ENCODE measurements at places on chromosomes 5 and 9. TPM values are rescaled to one million over a fixed set of nuclear protein-coding genes. Genes with fewer than 3 reads are reported as not detected.

Gene DCP2
- total RNA-seq: 15.3 TPM

Gene FBXO4
- 3.6 TPM for total RNA-seq

Gene SLC25A2
- not detected for total RNA-seq

- peaks cover 27% of the 10 kb centered on the region for H3K4me1 ChIP-seq
- DNase-seq: peak; percentile 62
- H3K36me3 ChIP-seq: no peaks in the 10 kb centered on the region
Observed at GRCh38 chr5:114055318-114056184, 306.3 kb upstream of the KCNN2 start.

Gene PDE6A
- total RNA-seq: not detected

GRCh38 chr5:113969901-113970300 lies 392.0 kb upstream of the KCNN2 start:
- H3K4me1 ChIP-seq: no peaks in the 10 kb centered on the region
- no peak overlapping the region for H3K27ac ChIP-seq
- no peaks in the 10 kb centered on the region for H3K27me3 ChIP-seq
- DNase-seq: no peak

GRCh38 chr9:123863164-123863855 lies 66.6 kb downstream of the DENND1A start:
- peaks cover 33% of the 10 kb centered on the region for H3K4me1 ChIP-seq
- no peak overlapping the region for H3K4me3 ChIP-seq
- DNase-seq: no peak
- no peak overlapping the region for H3K27ac ChIP-seq
- H3K27me3 ChIP-seq: no peaks in the 10 kb centered on the region

DNA sequence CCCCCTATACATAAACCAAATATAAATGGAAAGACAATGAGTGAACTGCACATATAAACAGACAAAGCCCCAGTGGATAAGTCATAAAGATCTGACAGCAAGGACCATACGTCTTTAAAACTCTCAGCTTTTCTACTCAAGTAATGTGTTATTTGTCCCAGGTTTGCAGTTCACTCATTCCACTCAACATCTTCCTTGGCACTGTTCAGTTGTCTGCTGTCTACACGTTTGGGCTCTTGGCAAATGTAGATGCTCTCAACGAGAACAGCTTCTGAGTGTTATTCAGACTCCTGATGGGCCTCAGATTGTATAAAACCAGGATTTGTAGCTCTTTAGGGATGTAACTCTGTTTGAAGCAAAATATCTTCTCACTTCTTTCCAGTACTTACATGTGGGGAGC lies 198.2 kb upstream of the SEMA6A start:
- H3K4me3 ChIP-seq: no peak overlapping the region
- no peaks in the 10 kb centered on the region for H3K27me3 ChIP-seq
- H3K4me1 ChIP-seq: peaks cover 21% of the 10 kb centered on the region
- no peak overlapping the region for H3K27ac ChIP-seq
- no peak for DNase-seq

DNA sequence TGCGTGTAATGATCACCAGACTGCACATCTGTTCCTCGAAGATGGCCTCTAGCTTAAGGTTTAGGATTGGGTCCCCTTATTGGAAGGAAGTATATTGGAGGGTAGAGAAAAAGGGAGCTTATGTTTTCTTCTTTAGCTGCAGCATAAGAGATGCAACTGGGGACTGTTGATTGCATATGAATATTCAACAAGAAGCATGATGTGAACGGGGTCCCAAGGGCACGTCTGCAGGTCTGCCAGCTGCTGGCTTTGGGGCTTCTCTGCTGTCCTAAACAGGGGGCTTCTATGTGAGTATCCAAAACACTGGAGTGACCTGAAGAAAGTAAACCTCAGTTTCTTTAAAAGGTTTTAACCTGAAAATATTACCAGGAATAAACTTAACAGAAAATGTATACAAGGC lies 3.6 kb upstream of the BNIP1 start:
- H3K36me3 ChIP-seq: peaks cover 31% of the 10 kb centered on the region
- no peak for DNase-seq
- H3K4me1 ChIP-seq: no peaks in the 10 kb centered on the region
- H3K27me3 ChIP-seq: no peaks in the 10 kb centered on the region
- no peak overlapping the region for H3K4me3 ChIP-seq
- no peak overlapping the region for H3K27ac ChIP-seq

DNA sequence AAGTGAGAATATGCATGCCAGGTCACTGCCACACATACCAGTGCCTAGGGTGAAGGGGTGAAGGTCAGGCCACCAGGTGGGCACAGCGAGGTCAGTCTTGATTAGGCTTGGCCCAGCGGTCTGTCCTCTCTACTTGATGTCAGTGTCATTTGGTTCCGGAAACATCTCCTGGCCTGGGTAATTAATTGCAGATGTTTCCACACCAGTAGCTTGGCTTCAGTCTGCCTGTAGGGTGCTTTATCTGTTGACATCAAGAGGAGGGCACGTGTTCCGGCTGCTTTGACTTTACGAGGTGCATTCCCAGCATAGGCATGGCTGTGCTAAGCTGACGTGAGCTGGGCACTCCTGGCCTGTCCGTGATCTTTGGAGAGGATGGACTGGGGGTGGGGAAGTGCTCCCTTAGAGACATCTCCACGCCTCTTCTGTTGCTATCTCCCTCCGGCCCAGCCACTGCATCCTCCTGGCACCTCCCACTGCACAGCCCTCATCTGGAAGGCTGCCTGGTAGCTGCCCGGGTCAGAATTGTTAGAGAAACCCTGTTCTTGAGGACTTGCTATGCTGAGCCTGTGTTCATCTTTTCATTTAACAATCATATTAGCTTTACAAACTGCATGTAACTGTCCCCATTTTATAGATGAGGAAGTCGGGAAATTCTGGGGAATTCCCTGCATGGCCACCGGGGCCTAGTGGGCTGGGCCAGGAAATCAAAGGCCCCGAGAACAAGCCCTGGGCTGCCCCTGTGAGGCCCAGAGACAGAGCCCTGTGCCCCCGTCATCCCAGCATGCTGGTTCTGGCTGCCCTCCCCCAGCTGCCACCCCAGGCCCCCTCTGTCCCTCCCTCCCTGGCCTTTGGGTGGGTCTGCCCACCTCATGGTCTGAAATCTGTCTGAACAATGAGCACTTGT lies 29.1 kb downstream of the JADE2 start:
- H3K4me1 ChIP-seq: peaks cover 74% of the 10 kb centered on the region
- H3K36me3 ChIP-seq: no peaks in the 10 kb centered on the region
- peak overlapping the region; percentile 83 for H3K27ac ChIP-seq
- DNase-seq: peak; percentile 75
- no peak overlapping the region for H3K4me3 ChIP-seq
- no peaks in the 10 kb centered on the region for H3K27me3 ChIP-seq

Gene PRRX2
- 0.38 TPM for total RNA-seq

Gene PTPN3
- 51.5 TPM for total RNA-seq

DNA sequence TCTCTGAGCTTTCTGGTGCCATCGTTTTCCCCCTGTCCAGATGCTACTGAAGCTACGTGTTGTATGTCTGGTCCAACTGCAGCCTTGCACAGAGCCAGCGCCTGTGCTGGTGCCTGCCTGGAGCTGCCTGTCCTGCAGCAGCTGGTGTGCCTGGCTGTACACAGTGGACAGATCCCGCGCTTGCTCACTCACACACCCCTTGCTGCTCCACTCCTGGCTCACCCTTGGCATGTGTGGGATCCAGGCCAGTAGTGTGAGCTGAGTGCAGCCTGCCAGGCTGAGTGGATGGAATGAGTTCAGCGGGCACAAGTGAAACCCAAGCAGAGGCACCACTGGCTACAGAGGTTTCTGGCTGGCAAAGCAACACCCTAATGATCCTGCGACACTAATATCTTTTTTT lies 40.4 kb downstream of the FER start:
- H3K4me1 ChIP-seq: peaks cover 4% of the 10 kb centered on the region
- H3K27me3 ChIP-seq: no peaks in the 10 kb centered on the region
- H3K27ac ChIP-seq: no peak overlapping the region
- DNase-seq: peak; percentile 65
- H3K4me3 ChIP-seq: no peak overlapping the region

- no peak overlapping the region for H3K4me3 ChIP-seq
- DNase-seq: peak; percentile 54
- no peaks in the 10 kb centered on the region for H3K27me3 ChIP-seq
- peaks cover 99% of the 10 kb centered on the region for H3K4me1 ChIP-seq
- peak overlapping the region; percentile 91 for H3K27ac ChIP-seq
Observed at GRCh38 chr5:142780871-142781270, 10.7 kb downstream of the ARHGAP26 start.

DNA sequence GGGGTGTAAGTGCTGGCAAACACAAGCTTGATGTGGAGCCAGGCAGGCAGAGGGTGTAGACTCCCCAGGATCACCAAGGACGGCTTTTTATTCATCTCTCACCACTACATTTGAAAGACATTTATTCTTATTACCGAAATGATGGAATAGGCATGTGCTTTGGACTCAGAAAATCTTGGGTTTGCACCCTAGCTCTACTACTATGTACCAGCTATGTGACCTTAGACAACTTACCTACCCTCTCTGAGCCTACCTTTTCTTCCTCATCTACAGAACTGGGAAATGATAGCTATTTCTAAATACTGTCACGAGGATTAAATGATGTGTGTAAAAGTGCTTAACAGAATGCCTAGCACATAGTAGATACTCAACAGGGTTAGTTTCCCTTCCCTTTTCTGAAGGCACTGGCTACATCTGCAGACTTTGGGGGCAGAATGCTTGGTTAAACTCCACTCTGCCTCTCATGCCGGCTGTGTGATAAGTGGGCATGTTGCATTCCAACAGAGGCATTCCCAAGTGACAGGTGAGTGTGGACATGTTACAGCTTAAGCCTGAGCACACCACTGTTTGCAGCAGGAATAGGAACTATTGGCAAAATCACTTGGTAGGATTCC lies 94.8 kb downstream of the SLC1A3 start:
- DNase-seq: peak; percentile 50
- H3K4me3 ChIP-seq: no peak overlapping the region
- peaks cover 25% of the 10 kb centered on the region for H3K4me1 ChIP-seq
- no peaks in the 10 kb centered on the region for H3K27me3 ChIP-seq

DNA sequence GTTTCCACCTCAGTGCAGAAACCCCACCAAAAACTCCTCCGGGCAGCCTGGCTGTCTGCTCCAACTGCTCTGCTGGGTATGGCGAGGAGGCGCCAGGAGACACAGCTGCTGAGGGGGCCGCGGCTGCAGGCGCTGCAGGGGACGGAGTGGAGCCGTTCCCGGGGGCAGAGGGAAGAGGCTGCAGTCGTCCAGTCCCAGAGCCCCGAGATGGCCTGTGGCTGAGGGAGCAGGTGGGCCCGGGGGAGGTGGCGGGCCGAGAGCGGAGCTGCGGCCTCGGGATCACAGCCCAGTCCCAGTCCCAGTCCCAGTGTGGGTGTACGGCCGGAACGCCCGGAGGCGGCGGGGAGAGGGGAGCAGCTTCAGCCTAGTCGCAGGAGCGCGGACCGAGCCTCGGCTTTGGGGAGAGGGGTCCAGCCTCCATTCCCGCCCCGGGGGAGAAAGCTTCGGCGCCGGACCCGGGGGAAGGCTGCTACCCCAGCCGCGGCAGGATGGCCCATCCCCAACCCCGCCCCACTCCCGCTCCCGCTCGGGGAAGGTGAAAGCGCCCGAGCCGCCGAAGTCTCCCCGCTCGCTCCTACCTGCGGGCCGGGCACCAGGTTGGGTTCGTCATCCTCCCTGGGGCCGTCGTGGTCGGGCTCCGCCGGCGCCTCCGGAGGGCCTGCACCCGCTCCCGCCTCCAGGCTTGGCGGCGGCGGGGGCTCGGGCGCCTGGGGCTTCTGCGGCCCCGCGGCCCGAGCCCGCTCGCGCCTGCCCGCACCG lies 513 bp downstream of the FAM193B start:
- peak overlapping the region; percentile 87 for H3K27ac ChIP-seq
- peak; percentile 42 for DNase-seq
- peaks cover 32% of the 10 kb centered on the region for H3K4me1 ChIP-seq

- H3K27me3 ChIP-seq: no peaks in the 10 kb centered on the region
- H3K4me1 ChIP-seq: no peaks in the 10 kb centered on the region
- DNase-seq: no peak
- H3K4me3 ChIP-seq: no peak overlapping the region
Observed at GRCh38 chr9:79382044-79382443, 189.7 kb upstream of the TLE4 start.

Gene POC5
- total RNA-seq: 4.5 TPM

DNA sequence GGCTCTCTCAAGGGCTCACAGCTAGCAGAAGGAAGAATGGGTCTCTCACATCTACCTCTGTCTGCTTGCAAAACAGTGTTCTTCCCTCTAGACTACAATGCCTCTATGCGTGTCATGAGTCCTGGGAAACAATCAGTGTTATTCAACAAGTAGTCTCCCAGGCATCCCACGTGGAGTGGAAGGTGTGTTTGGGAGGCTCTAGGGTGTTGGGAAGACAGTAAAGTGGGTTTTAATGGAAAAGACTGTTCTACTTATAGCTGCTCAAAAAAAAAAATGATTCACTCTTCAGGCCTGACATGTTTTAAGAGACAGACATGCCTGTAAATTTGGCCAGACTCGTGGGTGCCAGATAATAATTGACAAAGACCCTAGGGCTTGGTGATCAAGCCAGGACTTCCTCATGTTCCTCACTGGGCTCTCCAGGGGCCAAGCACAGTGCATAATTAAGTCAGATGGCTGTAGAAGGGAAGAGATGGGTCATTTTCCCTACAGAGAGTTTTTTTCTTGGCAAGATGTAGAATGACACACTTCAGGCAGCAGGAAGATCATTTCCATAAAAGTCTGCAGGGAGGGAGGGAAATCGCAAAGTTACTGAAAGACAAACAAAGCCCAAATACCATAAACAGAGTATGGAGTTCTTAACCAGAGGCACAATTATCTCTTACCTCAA lies 246.4 kb downstream of the ACTL7B start:
- no peak overlapping the region for H3K4me3 ChIP-seq
- no peak overlapping the region for H3K27ac ChIP-seq
- no peaks in the 10 kb centered on the region for H3K27me3 ChIP-seq
- no peak for DNase-seq
- no peaks in the 10 kb centered on the region for H3K36me3 ChIP-seq
- no peaks in the 10 kb centered on the region for H3K4me1 ChIP-seq

Gene TEX10
- total RNA-seq: 7.2 TPM

Gene CFAP90
- total RNA-seq: not detected

DNA sequence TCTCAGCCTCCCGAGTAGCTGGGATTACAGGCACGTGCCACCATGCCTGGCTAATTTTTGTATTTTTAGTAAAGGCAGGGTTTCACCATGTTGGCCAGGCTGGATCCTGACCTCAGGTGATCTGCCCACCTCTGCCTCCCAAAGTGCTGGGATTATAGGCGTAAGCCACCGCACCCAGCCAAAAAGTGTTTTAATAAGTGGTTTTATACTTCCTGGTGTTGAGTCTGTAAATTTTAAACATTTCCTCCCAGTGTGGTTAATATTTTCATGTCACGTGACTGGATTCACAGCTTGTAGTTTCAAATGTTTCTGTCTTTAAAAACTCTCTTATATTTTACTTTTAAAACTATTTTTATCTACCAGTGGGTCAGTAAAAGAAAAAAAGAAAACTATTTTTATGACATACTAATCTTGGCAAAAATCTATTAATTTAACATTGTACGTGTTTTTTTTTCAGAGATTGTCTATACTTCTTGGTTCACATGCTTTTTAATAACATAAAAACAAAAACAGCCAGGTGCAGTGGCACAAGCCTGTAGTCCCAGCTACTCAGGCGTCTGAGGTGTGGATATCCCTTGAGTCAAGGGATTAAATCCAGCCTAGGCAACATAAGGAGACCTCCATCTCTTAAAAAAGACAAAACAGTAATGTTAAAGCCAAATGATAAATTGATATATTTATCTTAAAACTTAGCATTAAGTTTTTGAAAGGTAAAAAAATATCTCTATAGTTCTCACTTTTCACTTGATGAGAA lies 117.1 kb downstream of the DMXL1 start:
- DNase-seq: no peak
- no peak overlapping the region for H3K4me3 ChIP-seq
- no peaks in the 10 kb centered on the region for H3K27me3 ChIP-seq
- no peak overlapping the region for H3K27ac ChIP-seq
- peaks cover 8% of the 10 kb centered on the region for H3K36me3 ChIP-seq

- peaks cover 33% of the 10 kb centered on the region for H3K4me1 ChIP-seq
- peaks cover 83% of the 10 kb centered on the region for H3K36me3 ChIP-seq
- no peak overlapping the region for H3K27ac ChIP-seq
- no peak for DNase-seq
- no peaks in the 10 kb centered on the region for H3K27me3 ChIP-seq
Observed at GRCh38 chr5:150026682-150027172, 26.2 kb downstream of the HMGXB3 start.

Measured in heart right ventricle (tissue), 16 donors.